ENCODE measurements at places on chromosomes 4 and X. TPM values are rescaled to one million over a fixed set of nuclear protein-coding genes. Genes with fewer than 3 reads are reported as not detected.

The UNC5C gene
- total RNA-seq: 0.31 TPM

The KANTR gene
- 15.6 TPM for total RNA-seq

The RNF212 gene
- 3.3 TPM for total RNA-seq

The RGS12 gene
- 74.7 TPM for total RNA-seq

The SLITRK4 gene
- total RNA-seq: 1.2 TPM

The NXF2B gene
- not detected for total RNA-seq

The GLUD2 gene
- 0.22 TPM for total RNA-seq

The C1QTNF7 gene
- 0.11 TPM for total RNA-seq

The NIPAL1 gene
- total RNA-seq: 37.5 TPM

The PORCN gene
- total RNA-seq: 13.0 TPM

The UCP1 gene
- total RNA-seq: not detected

The TRIM60 gene
- not detected for total RNA-seq

The TMPRSS11B gene
- 365 TPM for total RNA-seq

The RBBP7 gene
- total RNA-seq: 91.9 TPM

The IL3RA gene
- total RNA-seq: 0.92 TPM

The AGTR2 gene
- total RNA-seq: not detected

The TCEAL5 gene
- not detected for total RNA-seq

The PPEF2 gene
- not detected for total RNA-seq

The PITX2 gene
- total RNA-seq: 0.66 TPM
